ENCODE measurements at places on chromosomes 6 and 20.

DNA sequence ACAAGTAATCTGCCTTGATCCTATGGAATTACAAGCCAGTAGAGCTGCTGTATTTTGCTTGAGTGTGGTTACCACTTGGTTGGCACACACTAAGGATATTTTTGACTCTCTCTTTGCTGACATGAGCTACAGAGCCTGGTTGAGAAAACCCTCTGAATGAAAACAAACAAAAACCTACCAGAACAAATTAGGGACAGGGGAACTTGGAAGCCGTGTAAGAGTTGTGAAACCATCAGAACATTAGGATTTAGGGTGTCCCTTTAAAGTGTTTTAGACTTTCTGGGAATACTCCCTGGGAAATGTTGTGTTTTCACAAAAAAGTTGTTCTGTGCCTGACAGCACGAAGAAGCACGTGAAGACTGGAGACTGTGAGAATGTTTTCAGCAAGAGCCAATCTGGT, 20.5 kb upstream of the PDE7B start:
- DNase-seq = no peak

GRCh38 chr6:17959302-17959701, 28.1 kb downstream of the KIF13A start:
- no peak for DNase-seq

GRCh38 chr20:52622081-52622480, 350.1 kb upstream of the TSHZ2 start:
- no peak for DNase-seq

- no peak for DNase-seq
Observed at GRCh38 chr6:137036566-137037300, 8.0 kb downstream of the IL20RA start.

- DNase-seq = no peak
Observed at GRCh38 chr6:63560801-63561287, 11.4 kb upstream of the LOC128125822 start.

GRCh38 chr20:32454164-32455145, 96.3 kb downstream of the ASXL1 start:
- no peak for DNase-seq

- peak; percentile 62 for DNase-seq
Observed at GRCh38 chr20:8414586-8415274, 282.7 kb downstream of the PLCB1 start.

- DNase-seq = no peak
Observed at GRCh38 chr6:166460473-166461437, 78.0 kb upstream of the MPC1 start.

DNA sequence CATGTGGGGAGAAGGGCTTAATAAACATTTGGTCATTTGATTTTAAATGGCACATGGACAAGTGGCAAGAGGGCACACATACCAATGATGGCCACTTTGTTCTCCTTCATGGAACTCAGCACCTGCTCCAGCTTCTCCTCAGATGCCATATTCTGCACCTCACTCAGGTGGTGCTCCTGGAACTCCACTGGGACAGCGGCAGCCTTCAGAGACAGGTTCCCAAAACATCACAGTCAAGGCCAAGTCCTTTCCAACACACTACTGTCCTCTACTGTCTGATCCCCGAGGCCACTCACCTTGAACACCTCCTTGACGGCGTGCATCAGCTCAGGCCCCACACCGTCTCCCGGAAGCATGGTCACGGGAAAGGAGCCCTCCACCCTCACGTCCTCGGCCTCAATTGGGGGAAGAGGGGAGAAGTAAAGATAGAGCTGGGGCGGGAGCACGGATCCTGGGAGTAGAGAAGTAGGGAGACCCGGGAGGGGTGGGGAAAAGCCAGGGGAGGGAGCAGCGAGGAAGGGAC, 591 bp downstream of the IDH3B start:
- DNase-seq = no peak

DNA sequence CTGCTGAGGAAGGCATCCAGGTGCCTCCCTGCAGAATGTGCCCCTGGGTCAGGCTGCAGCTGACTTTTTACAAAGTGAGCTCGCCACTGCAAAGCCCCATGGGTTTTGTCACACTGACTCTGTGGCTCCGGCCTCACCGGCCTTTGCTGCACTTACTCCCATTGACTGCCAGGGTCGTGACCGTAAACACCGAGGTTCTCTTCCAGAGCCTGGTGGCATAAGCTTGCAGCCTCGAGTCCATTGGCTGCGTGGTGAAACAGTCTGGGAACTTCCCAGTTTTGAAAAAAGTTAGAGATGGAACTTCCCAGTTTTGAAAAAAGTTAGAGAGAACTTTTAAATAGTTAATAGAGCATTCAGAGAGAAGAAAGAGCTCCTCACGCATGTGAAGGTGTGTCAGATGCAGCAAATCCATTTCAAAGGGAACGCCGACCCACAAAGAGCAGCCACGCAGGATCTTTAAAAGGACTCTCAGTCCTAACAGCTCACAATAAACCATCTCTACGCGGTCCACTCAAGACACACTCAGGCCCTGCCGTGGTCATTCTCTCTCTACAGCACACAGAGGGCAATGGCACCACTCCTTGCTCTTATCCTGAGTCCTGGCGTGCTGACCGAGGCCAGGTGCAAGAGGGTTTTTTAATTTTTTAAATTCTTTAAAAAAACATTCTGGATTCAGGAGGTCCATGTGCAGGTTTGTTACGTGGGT, 12.8 kb downstream of the RAMACL start:
- DNase-seq = no peak

DNA sequence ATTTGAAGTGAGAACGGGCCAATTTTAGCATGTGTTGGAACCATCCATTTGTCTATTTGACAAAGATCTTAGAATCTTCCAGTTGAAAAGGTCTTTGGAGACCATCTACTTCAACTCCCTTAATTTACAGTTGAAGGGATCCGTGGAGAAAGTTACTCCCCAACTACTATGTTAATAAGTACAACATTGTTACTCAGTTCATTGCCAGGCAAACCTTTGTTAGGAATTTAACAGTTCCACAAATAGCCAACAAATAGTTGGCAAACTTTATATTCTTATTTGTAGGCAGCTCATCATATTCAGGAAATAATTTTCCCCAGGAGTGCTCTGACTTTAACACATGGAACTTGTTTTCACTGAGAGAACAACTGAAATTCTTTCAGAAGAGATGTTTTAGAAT, 81.0 kb upstream of the FLRT3 start:
- DNase-seq = no peak

DNA sequence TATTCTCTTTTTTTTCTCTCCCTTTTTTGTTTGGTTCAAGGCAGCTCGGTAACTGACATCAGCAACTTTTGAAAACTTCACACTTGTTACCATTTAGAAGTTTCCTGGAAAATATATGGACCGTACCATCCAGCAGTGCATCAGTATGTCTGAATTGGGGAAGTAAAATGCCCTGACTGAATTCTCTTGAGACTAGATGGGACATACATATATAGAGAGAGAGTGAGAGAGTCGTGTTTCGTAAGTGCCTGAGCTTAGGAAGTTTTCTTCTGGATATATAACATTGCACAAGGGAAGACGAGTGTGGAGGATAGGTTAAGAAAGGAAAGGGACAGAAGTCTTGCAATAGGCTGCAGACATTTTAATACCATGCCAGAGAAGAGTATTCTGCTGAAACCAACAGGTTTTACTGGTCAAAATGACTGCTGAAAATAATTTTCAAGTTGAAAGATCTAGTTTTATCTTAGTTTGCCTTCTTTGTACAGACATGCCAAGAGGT, 10.6 kb downstream of the HEY2 start:
- DNase-seq = no peak

DNA sequence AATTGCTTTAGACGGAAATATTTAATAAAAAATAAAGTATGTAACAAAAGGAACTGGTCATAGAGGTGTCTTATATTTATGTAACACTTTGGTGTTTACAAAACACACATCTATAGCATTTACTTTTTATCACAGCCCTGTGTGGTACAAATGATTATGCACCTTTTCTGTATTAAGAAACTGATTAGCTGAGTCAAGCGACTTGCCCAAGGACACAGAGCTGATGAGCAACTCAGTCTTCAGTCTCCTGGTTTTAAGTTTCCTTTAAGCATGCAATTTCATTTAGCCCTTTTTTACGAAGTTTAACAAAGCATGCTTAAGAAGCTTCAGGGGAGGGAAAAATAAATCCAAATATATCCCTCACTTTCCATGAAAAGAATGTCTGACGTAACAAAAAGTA, 2.5 kb downstream of the DCDC2 start:
- no peak for DNase-seq

- no peak for DNase-seq
Observed at GRCh38 chr6:105645958-105646357, 243.1 kb upstream of the PREP start.

DNA sequence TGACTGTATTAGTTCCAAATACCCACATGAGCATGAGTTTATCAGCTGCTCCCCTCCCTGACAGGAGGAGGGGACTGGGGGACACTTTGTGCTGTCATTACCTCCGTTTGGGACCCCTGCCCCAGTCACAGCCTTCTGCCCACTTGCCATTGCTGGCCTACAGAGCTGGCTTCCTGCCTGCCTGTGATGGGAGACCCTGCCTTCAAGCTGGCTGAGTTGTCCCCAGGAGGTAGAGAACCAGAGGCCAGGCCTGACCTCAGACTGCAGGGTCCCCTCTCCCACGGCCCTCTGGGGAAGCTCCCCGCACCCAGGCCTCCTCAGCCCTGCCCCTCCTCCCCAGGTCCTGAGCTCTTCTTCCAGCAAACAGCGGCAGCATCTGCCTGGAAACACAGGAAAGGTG, 105.5 kb downstream of the JPH2 start:
- no peak for DNase-seq

DNA sequence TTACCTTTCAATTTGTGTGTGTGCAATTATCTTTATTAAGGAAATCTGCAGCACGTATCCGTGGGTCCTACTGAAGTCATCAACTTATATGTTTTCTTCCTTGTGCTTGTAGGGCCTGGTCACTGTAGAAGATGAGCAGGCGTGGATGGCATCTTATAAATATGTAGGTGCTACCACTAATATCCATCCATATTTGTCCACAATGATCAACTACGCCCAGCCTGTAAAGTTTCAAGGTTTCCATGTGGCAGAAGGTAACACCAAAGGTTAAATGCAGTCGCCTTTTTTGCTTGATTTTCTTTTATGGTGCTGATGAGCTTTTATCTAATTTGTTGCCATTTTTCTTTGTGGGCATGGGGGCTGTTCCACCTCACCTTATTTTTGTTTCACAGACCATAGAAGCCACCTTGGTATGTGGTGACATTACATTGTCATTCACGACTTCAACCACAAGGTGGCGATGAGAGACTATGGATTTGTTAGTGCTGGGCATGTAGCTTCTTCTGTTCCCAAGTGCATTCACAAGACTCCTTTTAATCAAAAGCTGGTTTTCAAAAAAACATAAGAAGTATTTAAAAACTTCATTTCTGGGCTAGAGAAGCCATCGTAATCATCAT, 106.5 kb upstream of the LAMP5 start:
- DNase-seq = peak; percentile 55

- DNase-seq = no peak
Observed at GRCh38 chr6:106064756-106065155, 21.4 kb upstream of the PRDM1 start.

GRCh38 chr20:47638851-47639250, 137.2 kb downstream of the NCOA3 start:
- no peak for DNase-seq

GRCh38 chr20:17806739-17807441, 107.1 kb downstream of the BANF2 start:
- peak; percentile 50 for DNase-seq

GRCh38 chr6:121593011-121593641, 157.7 kb downstream of the GJA1 start:
- no peak for DNase-seq
